Stimulated activated CD4-positive, alpha-beta T cell treated with anti-CD3 and anti-CD28 coated beads, Interleukin-12 subunit alpha, Interleukin-12 subunit beta, amount 100 ng/mL, for 4 hours (primary cell): ENCODE measurements at places on chromosomes 5 and 9.

GRCh38 chr9:87497604-87498045 is at the start of gene DAPK1:
Gene DAPK1 (plus strand): TSS chr9:87497867. CDS start chr9:87499078, 1,211 bp downstream.
- no peak for DNase-seq

DNA sequence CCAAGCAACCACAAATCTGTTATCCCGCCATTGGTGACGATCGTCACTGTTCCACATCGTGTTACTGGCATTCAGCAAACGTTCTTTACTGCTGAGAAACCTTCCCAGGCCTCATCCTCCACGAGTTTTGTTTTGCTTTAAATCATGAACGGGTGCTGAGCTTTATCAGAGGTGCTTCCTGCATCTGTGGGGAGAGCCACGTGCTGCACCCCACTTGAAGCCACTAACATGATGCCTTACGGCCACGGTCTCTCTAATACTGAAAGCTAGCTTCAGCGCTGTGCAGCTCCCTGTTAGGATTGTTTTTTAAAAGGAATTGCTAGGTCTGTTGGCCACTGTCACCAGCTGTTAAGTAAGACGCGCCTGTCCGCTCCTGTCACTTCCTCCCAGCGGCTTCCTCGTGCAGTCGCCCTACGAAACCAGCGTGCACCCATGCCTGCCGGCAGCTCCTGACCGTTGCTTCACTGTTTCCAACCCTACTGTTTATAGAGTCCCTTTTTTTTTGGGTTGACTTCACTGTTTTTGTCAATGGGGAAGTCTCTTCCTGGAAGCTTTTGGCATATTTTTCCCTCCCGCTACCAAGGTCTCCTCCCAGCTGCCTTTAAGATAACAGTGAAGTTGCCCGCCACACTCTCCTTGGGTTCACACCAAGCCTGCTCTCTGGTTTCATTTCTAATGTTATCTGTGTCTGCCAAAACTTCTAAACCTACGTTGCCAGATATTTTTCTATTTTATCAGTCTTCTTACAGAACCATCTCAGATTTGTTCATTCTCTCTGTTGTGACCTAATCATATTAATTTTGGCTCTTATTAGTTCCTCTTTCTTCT is 20.3 kb downstream of the LPCAT1 start:
- no peak for DNase-seq

- DNase-seq: no peak
These were observed 801.5 kb downstream of the NR2F1-AS1 start for GRCh38 chr5:92779536-92779935.

GRCh38 chr5:170481849-170482248 is 22.0 kb upstream of the KCNIP1 start:
- DNase-seq: no peak

DNA sequence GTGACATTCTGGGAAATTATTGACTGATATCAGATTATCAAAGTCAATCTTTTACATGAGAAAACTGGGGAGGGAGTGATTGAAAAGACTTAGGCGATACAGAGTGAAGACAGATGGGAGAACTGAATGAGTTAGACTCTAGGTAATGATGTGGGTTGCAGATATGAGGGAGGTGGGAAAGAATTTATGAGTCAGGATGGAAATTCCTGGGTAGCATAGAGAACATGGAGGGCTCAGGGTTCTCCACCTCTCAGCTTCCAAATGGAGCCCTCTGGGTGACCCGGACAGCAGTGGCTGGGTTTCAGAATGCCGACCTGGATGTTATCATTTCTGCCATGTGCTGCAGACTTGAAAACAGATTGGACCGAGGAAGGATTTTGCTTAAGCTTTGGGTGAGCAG is 75.4 kb upstream of the SHB start:
- DNase-seq: no peak

GRCh38 chr5:130234816-130235215 is 330.6 kb downstream of the CHSY3 start:
- DNase-seq: no peak
